ENCODE measurements at places on chromosomes 13 and 19.

GRCh38 chr19:3133793-3134116 lies 2.1 kb upstream of the GNA15 start:
- DNase-seq, result no peak

GRCh38 chr13:80841414-80841813 lies 500.5 kb upstream of the SPRY2 start:
- no peak for DNase-seq

GRCh38 chr13:72149701-72150100 lies 282.7 kb upstream of the DACH1 start:
- DNase-seq, result no peak

GRCh38 chr19:29837996-29838395 lies 26.2 kb downstream of the CCNE1 start:
- no peak for DNase-seq

DNA sequence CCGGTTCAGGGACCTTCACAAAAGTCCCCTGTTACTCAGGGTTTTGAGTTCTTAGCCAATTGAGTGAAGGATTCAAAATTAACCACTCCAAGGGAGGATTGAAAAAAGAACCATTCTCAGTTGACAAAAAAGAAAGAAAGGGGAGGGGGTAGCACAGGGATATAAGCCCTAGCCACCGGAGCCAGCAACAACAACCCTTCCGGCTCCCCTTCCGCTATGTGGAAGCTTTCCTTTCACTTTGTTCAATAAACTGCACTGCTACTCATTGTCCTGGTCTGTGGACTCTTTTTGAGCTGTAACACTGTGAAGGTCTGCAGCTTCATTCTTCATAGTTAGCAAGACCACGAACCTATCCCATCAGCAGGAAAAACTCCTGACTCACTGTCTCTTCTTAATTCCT lies 1488.1 kb upstream of the PRR20A start:
- no peak for DNase-seq

- DNase-seq, result no peak
These were observed 2.7 kb downstream of the C2CD4C start for GRCh38 chr19:406135-406781.

- no peak for DNase-seq
These were observed 21.7 kb downstream of the ZNF536 start for GRCh38 chr19:30393729-30394480.

- DNase-seq, result no peak
These were observed 6.7 kb downstream of the AKAP8 start for GRCh38 chr19:15372891-15373301.

All from activated T-helper 2 cell treated with anti-CD3 and anti-CD28 coated beads, Interferon-gamma antibody, Interleukin-2, Interleukin-4, amounts not matched to agents 10 μg/mL and 5 μg/mL and 100 μg/mL, durations not matched to agents 14 hours and 24 hours and 36 hours (primary cell).